MG63 (cell line): ENCODE measurements at places on chromosomes 1 and 21.

GRCh38 chr1:160492617-160493016, 30.4 kb downstream of the SLAMF6 start:
- no peak for DNase-seq

DNA sequence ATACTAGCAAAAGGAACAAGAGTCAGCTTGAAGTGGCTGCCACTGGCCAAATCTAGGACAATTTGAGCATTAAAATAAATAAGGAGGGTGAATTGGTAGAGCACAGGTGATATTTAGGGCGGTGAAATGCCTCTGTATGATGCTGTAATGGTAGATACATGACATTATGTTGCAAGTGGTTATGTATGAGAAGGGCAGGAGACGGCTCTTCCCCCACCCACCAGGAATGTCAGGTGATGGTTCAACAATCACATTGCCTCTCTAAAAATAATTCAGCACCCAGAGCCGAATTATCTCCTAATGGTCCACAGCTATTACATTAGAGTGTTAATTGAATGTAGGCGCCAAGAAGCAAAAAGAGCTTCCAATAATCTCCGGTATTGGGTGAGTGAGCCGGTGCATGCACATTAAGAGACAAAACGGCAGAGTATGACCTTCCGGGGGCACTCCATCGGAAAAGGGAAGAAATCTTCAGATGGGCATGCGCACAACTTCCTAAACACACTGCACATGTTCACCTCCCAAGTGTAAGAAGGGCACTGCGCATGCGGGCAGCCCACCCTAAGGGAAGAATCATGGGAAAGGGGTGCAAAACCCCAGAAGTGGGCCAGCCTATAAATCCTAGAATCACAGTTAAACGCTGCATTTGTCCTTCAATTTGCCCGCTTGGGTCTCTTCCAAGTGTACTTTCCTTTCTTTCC, 6.8 kb upstream of the IFNAR1 start:
- DNase-seq: no peak

DNA sequence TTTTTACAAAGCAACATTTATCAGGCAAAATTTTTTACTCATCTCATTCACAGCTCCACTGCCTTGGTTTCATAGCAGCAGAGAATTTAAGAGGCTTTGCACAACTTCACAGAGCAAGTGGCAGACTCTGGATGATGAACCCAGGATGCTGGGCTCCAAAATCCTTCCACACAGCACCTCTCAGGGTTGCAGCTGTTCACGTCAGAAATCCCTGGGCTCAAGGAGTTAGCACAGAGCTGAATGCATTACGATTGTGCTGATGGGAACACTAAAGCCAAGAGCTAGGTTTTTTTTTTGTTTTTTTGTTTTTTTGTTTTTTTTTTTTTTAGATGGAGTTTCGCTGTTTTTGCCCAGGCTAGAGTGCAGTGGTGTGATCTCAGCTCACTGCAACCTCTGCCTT, 2.4 kb upstream of the HTR6 start:
- no peak for DNase-seq

DNA sequence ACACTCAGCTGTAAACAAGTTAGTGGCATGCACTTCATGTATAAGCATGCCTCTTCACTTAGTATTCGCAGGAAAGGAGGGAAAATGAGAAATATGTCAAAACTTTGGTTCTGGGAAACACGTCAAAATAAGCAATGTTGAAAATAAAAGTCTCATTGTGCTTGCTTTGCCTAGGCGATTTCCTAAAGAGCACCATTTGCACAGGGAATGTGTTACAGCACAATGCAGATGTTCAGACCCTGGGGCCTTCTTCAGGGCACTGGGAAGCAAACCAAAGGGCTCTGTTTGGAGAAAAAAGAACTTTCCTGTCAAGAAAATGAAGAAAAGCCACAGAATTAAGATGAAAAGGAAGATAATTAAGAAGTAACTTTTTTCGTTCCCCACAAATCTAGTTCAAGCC, 98.6 kb upstream of the PLD5 start:
- no peak for DNase-seq

DNA sequence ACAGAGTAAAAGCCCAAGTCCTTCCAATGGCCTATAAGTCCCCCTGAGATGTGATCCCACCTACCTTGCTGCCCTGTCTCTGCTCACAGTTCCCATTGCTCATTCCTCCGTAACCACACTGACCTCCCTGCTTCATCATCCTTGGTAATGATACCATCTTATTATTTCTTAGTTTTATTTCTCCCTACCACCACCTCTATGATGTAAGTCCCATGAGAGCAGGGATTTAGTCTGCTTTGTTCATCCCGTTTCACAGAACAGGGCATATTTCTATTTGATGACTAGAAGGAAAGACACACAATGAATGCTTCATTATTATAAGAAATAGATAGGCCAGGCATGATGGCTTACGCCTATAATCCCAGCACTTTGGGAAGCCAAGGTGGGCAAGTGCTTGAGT, 22.5 kb downstream of the NIBAN1 start:
- no peak for DNase-seq

DNA sequence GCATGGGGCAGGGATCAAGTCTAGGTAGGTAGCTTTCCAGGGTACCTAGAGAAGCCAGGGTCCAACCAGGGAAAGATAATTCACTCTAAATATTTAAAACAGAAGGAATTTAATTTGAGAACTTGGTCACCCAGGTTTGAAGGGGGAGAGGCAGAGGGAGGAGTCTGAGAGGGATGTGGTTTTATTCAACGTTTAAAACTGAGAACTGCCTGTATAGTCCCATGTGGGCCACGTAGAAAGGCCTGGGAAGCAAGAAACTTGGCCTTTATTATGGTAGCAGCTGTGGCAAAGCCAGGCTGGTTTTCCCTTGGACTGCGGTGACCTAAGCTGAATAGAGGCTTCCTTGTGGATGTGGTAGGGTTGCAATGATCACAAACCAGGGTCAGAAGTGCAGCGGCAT, 42.0 kb upstream of the DUSP10 start:
- DNase-seq: no peak

- DNase-seq: no peak
Measured at GRCh38 chr1:175319912-175320230, 127.3 kb upstream of the KIAA0040 start.

- DNase-seq: no peak
Measured at GRCh38 chr1:25037174-25038074, 107.3 kb upstream of the RUNX3 start.

GRCh38 chr1:204072931-204073836, at the start of gene SOX13:
SOX13 (plus strand) TSS chr1:204073115; CDS start chr1:204112916, 39,801 bp downstream.
- DNase-seq: peak; percentile 92

DNA sequence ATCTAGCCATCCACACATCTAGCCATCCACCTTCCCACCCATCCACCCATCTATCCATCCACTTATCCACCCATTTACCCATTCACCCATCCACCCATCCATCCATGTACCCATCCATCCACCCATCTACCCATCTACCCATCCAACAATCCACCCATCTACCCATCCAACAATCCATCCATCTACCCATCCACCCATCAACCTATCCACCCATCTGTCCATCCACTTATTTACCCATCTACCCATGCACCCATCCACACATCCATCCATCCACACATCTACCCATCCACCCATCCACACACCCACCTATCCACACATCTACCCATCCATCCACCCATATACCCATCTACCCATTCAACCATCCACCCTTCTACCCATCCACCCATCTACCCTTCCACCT, 238.4 kb downstream of the DYRK1A start:
- no peak for DNase-seq

DNA sequence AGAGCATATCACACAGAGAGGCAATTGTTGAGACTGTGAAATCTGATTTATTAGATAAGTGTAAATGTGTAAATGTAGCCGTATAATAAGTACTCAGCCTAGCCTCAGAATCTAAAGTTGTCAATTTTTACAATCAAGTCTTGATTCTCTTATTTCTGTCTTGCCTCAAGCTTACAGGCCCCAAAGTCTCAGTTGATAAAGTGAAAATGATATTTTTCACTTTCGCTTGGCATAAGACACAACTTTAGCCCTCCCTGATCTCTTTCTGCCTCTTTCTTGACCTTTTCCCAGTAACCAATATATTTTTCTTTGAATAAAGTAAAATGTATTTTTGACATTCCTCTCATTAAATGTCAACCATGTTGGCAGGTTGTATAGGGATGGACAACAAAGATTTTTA, 10.7 kb downstream of the CD5L start:
- DNase-seq: no peak

- DNase-seq: no peak
Measured at GRCh38 chr1:177922209-177922608, 47.6 kb downstream of the SEC16B start.
